Activated naive CD8-positive, alpha-beta T cell treated with anti-CD3 and anti-CD28 coated beads, Interleukin-2, amount 50 U/mL, for 16 hours (primary cell): ENCODE measurements at places on chromosomes 16 and 17.
A peak's percentile ranks its signal among the peaks of the same experiment; 100 is the strongest.

- DNase-seq = no peak
Measured at GRCh38 chr16:30456302-30456701, 10.6 kb upstream of the SEPHS2 start.

- DNase-seq = peak; percentile 63
Measured at GRCh38 chr16:1351582-1352362, at the start of the genes GNPTG and TSR3. Gene GNPTG, plus strand, starts transcription at chr16:1351931. Its CDS starts 35 bp downstream, at chr16:1351966. Gene TSR3, minus strand, starts transcription at chr16:1351878. Its CDS starts 74 bp downstream, at chr16:1351804.

GRCh38 chr17:83195330-83196023, 116.1 kb downstream of the METRNL start:
- no peak for DNase-seq

GRCh38 chr17:43393944-43394482, 4.8 kb upstream of the ARL4D start:
- DNase-seq = peak; percentile 78

DNA sequence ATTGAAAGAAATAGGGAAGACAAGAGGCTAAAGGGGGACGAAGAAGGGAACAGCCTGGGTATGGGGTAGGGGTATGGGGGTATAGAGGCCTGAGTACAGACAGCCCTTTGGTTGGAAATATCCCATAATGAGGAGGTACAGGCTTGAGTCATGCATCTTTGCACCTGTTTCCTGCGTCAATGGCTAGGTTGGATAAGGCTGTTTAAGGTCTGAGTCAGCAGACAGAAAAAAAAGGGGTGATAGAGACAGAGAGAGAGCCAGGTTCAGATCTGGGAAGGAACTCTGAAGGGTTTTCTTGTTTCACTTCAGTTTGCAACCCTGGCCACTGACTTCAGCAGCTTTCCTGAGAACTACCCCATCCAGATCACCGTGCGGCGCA, 8.5 kb downstream of the FNDC8 start:
- no peak for DNase-seq

DNA sequence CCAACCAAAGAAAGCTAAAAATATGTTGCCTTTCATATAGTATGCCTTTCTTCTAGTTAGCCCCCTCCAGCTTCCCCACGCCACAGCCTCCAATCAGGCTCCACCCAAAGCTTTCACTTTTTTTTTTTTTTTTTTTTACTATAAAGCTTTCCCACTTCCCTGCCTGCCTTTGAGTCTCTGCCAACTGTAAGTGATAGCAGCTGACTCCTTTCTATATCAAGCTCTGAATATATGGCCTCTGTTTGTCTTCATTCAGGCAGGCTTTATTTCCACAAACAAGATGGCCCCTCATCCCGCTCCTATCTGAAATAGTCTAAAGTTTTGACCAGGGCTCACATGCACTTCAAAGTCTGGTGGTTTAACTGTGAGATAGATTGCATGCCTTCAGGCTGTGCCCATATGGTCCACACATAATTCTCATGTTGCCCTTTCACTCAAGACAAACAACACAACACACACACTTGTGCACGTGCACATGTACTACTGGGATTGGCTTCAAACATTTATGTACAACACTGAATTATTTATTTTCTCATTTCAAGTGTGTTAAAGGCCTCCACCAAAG, 39.8 kb upstream of the DYNLRB2 start:
- DNase-seq = no peak
